ENCODE measurements at places on chromosomes 16 and 17.

GRCh38 chr16:87789437-87790291 is 23.9 kb upstream of the KLHDC4 start:
- no peak for DNase-seq

DNA sequence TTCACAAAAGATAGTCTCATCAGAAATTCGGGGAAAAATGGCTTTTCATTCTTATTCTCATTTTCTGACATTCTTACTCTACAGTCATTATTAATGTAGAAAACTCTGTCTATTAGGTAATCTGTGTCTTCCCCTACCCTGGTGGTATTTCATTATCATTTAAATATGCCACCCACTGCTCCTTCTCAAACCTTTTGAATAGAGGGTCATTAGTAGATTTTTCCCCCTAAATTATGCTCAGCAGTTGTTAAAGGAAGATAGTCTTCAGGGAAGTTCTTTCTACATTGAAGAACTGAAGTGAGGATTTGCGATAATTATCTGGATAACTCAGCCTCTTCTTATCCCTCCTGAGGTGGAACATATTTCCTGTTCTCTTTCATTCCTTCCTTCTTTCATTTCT is 989.5 kb upstream of the RBFOX1 start:
- no peak for DNase-seq

- no peak for DNase-seq
Observed at GRCh38 chr16:3085868-3086595, 13.1 kb downstream of the ZSCAN10 start.

DNA sequence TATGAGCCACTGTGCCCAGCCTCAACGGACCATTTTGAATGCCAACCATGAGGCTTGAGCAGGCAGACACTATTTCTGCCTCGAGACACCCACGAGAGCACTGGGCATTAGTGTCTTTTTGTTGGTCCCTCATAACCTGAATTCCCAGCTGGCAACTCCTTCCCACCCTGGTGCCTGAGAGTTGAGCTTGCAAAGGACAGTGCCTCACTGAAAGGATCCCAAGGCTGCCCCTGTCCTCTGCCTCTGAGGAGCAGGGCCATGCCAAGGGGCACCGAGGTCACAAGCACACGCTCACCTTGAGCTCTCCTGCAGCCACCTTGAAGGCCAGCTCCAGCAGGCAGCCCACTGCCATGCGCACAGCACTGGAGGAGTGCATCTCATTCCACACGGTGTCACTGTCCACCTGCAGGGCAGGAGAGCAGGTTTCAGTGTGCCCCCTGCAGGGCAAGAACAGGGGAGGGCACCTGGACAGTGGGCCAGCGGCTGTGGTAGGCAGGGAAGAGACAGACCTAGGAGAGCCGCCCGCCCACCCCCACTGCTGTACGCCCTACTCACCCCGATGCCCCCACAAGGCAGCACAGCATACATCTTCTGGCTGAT is 12.8 kb downstream of the G6PC3 start:
- DNase-seq: no peak

DNA sequence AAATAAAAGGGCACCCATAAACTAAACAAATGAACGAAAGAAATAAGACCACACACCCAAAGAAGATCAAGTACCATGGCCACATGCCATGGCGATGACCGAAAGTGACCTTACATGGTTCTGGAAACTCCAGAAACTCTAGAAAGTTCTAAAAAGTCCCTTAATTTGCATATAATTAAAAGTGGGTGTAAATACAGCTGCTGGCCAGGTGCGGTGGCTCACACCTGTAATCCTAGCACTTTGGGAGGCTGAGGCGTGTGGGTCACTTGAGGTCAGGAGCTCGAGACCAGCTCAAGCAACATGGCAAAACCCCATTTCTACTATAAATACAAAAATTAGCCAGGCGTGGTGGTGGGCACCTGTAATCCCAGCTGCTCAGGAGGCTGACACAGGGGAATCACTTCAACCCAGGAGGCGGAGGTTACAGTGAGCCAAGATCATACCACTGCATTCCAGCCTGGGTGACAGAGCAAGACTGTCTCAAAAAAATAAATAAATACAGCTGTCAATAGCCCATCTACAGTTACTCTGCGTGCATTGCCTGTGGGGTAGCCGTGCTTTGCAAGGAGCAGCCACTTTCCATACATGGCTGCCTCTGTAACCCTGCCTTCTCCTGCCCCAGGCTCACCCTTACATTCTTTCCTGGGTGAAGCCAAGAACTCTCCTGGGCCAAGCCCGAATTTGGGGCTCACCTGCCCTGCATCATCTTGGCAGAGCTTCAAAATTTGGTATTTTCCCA is 7.2 kb upstream of the ZNF778 start:
- DNase-seq: no peak

GRCh38 chr17:62663304-62663703 is 35.8 kb downstream of the MRC2 start:
- no peak for DNase-seq

DNA sequence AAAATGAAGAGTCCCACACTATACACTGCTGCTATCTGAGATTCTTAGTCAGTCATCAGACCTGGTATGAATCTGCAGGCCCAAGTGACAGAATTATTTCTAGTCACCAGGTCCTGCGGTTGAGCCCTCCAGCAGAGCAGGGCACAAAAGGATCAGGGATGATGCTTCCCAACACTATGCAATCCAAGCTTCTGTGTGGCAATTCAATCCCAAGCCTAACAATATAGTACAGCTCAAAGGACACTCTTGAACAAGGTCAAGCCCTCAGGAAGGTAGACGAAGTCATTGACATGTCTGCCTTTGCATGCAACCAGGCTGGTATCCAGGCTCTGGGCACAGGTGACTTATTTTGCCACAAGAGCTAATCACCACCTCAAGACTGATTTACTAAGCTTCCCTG is 5.8 kb downstream of the DCUN1D3 start:
- DNase-seq: no peak

DNA sequence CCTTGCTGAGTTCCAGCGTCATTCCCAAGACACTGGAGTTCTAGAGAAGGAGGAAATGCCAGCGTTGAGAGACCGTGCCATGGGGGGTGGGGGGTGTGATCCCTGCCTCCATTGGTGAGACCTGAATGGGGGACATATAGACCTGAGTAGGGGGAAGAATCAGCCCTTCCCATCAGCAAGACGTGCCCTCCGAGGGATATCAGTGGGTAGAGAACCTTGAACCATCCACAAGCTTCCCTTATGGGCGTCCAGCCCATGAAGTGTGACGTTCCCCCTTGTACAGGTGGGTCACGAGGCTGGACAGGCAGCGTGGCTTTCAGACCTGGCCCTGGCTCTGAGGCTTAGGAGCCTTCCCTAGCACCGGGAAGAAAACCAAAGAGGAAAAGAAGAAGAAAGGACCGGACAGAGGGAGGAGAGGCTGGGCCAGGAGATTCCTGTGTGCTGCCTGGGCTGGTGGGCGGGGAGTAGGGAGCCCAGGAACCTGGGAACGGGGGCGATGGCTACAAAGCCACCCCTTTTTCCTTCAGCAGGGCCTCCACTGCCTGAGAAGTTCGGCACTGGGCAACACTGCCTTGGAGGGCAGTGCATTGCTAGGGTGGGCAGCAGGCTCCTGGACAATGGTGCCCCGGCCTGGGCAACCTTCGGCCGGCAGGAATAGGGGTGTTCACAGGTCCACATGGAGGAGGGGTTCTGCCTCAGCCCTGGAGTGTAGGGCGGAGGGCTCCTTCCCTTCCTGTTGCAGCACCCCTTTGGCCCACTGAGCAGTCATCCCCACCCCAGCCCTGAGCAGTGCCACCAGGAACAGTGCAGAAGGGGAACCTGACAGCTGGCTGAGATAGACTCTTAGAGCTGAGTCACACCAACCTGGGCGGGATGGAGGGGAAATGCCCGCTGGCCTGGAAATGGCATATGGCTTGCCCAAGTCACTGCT is 7.2 kb downstream of the RAB11FIP4 start:
- no peak for DNase-seq

DNA sequence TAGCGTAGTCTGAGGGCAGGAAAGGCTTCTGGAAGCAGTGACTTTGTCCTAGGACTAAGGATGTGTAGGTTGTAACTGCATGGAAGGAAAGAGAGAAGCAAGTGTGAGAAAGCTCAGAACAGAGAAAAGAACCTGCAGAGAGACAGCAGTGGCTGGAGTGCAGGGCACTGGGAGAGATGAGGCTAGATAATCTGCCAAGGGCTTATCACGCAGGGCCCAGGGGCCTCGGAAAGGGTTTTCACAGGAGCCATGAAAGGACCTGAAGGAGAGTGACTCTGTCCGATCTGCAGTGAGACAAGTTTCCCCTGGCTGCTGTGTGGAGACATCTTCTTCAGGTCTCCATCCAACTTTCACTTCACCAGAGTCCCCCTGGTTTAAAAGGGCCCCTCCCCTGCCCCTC is 7.1 kb upstream of the SRCAP start:
- DNase-seq: no peak

DNA sequence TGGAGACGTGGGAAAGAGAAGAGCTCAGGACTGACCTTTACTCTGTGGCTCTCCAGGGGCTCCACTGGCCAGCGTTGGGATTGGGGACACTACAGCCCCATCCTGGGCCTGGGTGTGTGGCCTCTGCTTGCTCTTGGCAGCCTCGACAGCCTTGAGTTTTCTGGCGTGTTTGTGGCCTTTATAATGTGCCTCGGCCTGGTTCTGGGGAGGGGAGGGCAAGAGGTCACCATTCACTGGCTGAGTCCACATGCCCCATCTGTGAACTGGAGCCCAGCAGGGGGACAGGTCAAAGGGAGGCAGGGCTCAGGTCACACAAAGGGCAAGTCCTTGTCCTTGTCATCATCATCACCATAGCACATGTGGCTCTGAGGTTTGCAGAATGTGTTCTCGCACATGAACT is 11.7 kb downstream of the NKIRAS2 start:
- DNase-seq: no peak

DNA sequence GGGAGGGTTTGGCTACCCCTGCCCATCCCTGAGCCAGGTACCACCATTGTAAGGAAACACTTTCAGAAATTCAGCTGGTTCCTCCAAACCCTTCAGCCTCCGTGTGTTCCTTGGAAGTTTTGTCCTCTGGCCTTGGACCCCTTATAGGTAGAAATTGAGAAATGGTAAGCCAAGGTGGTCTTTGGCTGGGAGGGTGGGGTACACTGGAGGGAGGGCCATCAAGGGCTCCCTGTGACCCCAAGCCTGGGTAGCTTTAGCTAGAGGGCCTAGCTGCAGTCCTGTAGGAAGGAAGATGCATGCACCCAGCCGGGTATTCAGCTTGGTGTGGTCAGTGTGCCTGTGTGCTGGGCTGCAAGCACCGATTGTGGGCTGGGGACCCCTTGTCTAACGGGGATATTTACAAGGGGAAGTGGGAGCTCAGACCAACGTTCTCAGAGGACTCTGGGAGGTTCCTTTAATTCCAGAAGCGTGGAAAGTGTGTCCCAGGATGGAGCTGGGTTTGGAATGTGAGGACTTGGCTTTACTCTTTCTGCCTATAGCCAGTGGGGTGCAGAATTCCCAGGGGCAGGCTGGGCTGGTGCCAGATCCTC is 6.8 kb downstream of the NAT9 start:
- DNase-seq: no peak

DNA sequence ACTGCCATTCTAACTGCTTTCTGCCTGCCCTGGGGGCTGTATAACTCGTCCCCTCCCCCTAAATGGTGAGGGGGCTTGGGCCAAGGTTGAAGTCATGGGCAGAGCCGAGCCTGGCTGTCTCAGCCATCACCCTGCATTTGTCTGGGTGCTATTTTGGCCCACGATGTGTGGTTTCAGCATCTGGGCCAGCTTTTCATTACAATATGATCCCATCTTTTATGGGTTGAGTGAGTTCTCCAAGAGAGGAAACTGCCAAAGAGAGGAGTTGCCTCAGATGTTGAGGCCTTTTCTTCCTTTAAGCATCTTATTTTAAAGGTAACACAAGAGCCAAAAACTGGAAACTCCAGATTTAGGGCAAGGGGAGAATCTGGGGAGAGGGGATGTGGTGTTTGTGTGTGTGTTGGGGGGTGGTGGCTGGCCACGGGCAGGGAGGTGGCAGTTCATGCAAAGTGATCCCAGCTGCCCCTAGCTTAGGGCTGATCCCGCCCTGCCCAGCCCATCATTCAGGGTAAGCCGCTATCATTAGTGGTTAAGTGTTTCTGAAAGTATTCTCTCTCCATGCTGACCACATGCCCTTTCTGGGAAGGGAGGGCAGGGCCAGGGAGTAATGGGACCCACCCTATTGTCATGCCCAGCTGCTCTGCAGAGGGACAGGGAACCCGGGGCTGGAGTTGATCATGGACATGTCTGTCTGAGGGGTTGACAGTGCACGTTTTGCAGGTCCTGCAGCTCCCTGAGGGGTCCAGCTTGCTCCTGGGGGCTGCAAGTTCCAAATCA is 83.2 kb upstream of the CLEC18A start:
- no peak for DNase-seq

GRCh38 chr17:34135841-34136240 is 119.2 kb upstream of the CCL2 start:
- DNase-seq: no peak

DNA sequence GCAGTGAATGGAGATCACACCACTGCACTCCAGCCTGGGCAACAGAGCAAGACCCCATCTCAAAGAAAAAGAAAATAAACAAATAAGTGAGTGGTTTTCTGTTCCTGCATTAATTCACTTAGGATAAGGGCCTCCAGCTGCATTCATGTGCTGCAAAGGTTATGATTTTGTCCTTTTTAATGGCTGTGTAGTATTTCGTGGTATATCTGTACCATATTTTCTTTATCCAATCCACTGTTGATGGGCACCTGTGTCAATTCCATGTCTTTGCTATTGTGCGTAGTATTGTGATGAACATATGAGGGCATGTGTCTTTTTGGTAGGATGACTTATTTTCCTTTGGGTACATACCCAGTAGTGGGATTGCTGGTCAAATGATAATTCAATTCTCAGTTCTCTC is 33.9 kb downstream of the SLC5A11 start:
- no peak for DNase-seq

DNA sequence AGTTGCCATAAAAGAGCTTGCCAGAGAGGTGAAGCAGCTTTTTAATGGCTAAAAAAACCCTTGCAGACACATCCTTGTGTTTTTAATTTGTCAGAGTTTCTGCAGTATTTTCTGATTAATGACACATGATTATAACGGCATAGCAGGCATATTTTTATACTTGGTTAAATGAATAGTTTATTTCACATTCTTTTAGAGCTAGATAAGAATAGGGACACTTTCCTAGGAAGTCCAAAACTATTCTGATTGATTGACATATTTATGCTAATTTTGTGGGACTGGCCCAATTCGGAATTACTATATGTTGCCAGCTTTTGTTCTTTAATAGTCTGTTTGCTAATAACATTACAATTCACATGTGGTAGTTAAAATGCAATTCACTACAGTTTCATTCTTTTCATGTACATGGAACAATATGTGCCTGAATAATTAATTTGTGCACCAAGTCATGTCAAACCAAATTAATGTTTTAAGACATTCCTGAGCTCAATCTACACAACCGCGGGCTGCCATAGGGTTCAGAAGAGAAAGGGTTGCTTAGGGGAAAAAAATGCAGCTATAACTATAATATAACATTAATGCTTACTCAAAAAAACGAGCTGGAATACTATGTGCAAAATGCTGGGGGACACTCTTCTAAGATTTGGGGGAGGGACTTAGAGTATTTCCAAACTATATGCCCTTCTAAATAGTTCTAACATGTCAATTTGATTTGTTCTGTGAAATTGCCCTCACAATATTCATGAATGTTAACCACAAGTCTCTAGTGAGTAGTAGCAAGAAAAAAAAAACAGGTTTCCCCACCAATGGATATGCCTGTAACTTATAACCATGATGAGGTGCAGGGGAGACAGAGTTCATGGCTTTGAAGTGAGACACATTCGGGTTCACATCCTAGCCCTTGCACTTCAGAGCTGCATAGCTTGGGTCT is 305.4 kb downstream of the CEP112 start:
- no peak for DNase-seq

- DNase-seq: no peak
Observed at GRCh38 chr17:17445925-17446665, 30.7 kb upstream of the MED9 start.

GRCh38 chr16:7304279-7304678 is 28.4 kb upstream of the RBFOX1 start:
- DNase-seq: no peak

Measured in NCI-H1436 (cell line).